ENCODE measurements at places on chromosomes 12 and 14.
A peak's percentile ranks its signal among the peaks of the same experiment; 100 is the strongest.

GRCh38 chr14:73789989-73790581 lies 61.5 kb upstream of the PTGR2 start:
- DNase-seq, result no peak

DNA sequence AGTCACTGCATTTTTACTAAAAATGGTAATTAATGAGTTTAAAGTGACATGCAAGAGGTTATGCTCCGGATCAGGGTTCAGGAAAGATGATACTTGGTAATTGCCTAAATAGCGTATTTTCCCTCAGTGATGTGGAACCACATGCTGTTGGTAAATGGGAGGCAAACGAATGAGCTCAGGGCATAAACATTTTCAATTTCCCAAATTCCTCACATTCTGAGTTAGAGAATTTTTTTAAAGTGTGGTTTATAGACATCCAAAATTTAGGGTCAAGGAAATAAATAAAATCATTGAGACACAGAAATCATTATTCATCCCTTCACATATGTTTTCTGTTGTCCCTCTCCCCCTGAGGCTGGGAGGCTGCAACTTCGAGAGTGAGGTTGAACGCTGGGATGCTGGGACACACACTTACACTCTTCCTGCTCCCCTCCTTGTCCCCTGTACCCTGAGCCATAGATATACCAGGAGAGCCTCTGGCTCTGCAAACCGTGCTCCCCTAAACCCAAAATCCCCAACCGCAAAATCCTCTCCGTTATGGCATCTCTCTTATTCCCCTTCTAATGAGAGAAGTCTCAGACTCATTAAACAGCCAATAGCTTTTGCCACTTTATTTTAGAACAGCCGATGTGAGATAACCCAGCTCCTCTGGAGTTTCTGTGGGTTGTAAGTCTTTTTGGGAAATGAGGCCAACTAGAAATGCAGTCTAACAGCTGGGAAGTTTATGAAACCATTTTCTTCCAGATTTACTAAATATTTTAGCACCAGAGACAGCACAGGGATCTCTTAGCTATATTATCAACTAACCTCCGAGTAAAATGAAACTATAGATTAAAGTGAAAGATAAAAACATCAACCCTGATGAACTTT lies 21.4 kb upstream of the ADGRD1 start:
- no peak for DNase-seq

DNA sequence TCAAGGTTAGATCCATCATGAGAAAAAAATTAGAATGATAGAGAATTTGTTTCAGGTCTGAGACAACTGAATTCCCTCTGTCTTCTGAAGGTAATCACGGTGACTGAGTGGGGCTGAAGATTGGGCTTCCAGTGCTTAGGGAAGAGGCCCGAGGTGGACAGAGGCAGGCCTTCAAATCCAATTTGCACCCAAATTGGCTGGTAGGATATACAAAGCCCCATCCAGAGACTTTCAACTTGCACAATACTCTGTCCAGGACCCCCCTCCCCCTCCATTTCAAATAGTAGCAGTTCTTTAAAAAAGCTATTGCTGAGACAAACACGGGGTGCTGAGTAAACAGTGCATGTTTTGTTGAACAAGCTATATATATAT lies 3.6 kb upstream of the FOXG1 start:
- no peak for DNase-seq

- no peak for DNase-seq
Observed at GRCh38 chr12:53726946-53727309, 324 bp downstream of the CALCOCO1 start.

DNA sequence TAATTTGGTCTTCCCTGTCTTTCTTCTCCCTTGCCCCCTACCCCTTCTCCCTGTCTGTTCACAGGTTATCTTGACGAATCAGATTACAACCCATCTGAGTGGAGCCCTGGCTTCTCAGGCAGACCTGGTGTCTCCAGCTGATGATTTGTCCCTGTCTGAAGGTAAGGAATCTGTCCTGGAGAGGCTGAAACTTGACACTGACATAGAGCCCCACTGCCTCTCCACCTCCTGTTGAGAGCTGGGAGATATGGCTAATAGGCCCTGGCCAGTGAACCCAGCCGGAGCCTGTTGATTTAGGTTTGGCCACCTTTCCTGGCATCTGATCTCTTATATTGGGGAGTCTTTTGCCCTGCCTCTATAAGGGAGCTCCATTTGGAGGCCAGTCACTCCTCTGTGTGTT lies 472.2 kb downstream of the RAD51B start:
- no peak for DNase-seq

DNA sequence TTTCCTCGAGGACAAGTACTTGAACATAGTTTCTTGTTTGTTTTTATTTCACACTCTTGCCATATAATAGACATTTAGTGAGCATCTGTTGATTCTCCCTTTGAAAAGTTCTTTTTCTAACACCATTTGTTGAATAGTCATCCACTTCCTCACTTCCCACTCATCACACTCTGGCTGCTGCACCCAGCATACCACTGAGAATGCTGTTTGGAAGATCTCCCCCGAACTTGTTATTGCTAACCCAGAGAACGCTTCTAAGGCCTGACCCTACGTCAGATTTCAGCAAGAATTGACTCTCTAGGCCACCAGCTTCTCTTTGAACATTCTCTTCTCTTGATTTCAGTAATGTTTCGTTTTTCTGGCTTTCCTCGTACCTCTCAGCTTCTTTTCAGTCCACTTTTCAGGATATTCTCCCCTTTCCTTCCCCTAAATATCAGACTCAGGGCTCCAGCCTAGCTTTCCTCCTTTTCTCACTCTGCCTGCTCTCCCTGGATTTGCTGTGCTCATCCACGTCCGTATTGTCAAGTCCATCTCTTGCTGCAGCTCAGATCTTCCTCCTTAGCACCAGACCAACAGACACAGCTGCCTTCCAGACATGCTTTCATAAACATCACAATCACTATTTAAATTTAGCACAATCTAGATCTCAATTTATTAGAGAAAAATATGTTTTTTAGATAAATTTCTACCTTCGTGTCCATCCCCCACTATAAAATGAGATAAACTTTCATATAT lies 94.0 kb upstream of the SLC38A4 start:
- no peak for DNase-seq

GRCh38 chr14:80954687-80955299 lies 628 bp upstream of the TSHR start:
- DNase-seq, result peak; percentile 83

- DNase-seq, result no peak
Observed at GRCh38 chr12:108930155-108930554, 50.3 kb downstream of the DAO start.

DNA sequence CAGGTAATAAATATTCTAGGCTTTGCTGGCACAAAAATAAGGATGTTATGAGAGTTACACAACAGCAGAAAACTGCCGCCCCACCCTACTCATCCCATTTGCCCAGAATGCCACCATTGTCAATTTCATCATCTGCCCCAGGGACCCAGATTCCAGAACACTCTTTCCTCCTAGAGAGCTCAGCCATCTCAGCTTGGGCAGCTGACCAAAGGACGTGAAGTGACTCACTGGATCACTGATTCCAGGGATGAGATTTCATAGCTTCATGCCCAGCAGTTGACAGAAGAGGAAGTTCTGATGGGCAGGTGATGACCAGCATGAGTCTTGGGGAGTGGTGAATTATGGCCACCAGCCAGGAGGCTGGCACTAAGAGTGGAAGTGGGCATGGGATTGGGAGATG lies 450.3 kb downstream of the RMST start:
- no peak for DNase-seq

GRCh38 chr14:65261425-65261920 lies 151.1 kb upstream of the FUT8 start:
- DNase-seq, result no peak

DNA sequence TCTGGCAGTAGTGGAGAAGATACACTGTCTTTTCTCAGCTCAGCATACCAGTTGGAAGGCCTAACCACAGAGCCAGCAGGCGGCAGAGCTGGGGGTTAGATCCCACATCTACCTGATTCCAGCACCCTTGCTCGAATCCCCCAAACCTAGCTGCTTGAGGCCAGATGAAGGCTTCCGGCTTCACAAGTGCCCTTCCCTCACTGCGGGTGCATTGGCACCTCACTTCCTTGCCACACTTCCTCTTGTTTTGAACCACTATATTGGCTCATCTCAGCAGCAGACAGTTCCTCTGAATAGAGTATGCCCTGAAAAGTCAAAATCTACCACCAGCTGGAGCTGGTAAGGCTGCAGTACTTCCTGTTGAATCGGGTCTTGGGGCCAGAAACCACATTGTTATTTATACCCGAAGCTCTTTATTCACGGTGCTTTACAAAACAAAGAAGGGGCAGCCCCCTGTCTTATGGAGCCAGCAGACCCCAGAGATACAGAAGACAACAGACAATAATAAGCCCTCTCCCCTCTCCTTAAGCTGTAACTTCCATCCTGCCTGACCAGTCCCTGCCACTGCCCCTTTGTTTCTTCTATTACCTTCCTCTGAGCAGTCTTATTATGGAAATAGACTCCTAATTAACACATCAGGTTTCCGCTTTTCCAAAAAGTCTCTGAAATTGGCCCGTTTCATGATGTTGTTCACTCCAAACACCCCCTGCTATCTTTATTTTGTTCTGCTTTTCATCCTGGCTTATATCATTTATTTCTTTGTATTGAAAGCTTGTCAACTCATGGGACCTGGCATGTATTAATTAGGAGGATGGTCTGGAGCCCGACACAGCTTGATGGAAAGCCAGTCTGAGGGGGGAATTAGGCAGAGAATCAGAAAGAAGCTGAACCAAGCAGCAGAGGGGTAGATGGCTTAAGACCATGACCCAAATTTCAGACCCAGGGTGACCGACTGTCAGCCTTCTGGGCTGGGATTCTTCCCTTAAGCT lies 233.5 kb downstream of the EFCAB11 start:
- DNase-seq, result no peak

DNA sequence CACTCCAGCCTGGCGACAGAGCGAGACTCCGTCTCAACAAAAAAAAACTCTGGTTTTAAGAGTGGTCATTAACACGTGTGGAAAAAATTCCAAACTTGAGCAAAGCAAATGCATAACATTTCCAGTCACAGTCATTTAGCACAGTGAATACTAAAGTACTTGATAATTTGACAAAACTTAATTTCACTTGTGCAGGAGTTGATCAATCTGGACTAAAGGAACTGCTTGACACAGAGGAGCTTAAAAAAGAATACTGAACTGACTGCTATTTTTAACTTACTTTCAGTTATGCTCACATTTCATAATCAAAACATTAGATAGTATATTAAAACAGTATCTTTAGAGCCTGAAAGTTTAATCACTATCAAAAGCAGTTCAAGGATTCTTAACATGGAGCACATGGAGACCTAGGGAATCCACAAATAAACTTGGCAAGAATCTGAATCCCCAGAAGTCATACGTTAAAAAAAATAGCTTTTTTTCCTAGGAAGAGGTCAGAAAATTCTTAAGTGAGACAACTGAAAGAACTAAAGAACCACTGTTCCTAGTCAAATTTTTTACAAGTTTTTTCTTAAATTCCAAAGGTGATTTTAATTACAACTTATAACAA lies 7.4 kb downstream of the UBE2N start:
- DNase-seq, result no peak

- no peak for DNase-seq
Observed at GRCh38 chr12:92739113-92739512, 36.3 kb downstream of the PLEKHG7 start.

DNA sequence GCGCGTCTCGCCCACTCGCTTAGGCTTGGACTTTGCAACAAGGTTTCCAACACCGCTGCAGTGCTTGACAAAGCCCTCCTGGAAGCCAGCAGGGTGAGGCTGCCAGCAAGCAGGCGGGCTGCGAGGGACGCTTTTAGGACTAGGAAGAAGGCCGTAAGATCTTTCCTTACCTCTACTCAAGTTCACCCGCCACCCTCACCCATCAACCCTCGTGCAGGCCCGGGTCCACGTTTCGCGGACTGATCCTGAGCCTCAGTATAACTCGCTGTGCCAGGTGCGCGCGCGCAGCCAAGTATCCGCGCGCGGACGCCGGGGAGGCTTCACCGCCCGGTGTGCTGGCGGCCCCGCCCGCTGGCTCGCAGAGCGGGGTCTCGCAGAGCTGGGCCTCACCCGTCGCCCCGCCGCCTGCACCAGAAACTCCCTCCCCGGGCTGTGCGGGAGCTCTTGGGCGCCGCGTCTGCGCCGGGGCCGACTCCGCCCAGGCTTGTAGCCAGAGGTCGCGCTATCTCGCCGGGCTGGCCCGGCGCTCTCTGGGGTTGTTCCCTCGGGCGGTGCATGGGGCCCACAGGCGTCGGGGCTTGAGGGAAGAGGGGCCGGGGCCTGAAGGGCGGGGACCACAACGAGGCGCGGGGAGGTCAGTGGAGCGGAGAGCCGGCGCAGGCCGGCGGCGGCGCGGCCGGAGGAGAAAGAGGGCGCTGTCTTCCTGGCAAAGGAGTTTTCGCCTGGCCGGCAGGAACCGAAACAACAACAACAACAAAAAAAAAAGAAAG lies 7.6 kb upstream of the SIX1 start:
- peak; percentile 64 for DNase-seq

GRCh38 chr14:59439256-59439965 lies 25.8 kb downstream of the GPR135 start:
- no peak for DNase-seq

GRCh38 chr12:39443081-39443928 lies at the start of gene KIF21A:
Gene KIF21A, minus strand, starts transcription at chr12:39443120. Its CDS starts 150 bp downstream, at chr12:39442970.
- peak; percentile 87 for DNase-seq

GRCh38 chr12:31106101-31106803 lies 32.6 kb downstream of the DDX11 start:
- no peak for DNase-seq

DNA sequence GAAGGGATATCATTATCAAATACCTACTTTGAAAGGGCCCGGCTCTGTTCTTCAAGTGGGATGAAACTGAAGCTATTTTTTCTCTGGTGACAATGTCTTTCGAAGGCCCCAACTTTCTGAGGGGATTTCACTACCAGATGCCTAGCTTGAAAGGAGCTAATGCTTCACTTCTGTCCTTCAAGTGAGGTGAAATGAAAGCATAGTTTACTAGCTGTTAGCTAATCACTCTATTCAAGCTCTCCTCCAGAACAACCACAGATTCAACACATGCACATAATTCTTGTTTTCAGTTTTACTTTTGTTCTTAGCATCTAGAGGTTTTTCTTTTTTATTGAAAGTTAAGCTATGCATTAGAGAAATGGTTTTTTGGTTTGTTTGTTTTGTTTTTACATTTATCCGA lies 571.4 kb downstream of the NOVA1 start:
- no peak for DNase-seq

DNA sequence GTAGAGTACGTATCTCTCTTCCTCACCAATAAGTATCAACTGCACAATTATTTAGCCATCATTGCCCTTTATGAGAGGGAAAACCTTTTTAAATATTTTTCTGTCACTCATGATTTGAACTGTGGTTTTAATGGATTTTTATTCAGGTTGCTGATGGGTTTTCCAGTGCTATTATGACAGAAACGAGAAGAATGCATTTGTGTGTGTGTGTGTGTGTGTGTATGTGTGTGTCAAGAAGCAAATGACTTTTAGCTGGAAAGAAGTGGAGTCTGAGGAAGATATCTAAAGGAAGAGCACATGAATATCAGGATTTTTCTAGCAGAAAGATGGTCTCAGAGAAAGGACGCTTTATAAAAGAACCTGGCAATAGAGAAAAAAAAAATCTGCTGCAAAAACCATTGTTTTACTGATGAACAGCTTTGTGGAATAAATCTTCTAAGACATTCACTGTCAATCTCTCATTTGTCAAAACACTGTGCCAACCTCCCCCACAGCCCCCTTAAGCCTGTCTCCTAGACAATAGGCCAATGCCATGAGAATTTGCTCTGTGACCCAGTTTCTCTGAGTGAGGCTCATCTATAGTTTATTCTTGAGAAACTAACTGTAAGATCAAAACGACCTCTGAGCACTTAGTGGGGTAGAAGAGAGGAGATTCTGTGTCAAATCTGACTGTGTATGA lies 417.7 kb downstream of the FLRT2 start:
- no peak for DNase-seq

- no peak for DNase-seq
Observed at GRCh38 chr12:4816744-4817525, 92.8 kb upstream of the KCNA1 start.

- DNase-seq, result no peak
Observed at GRCh38 chr14:103227094-103227768, 104.0 kb downstream of the TNFAIP2 start.

Measured in endothelial cell (in vitro differentiated cells).